ENCODE measurements at places on chromosomes 5 and 9.

DNA sequence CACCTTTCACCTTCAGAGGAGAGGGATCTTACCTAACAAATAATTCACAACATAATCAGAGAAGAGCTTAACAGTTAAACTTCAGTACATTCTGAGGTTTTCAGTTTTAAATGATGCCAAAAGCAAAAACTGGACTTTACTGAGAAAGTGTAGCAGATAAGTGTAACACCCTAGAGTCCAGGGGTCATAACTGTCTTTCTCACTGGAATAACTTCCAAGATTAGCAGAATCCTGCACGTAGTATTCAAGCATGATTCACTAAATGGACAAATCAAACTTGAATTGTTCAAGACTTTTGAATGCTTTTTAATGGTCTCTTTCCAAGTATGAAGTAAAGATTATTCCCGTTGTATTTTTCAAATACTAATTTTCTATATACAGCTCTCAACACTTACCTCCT, 180.1 kb upstream of the NREP start:
- DNase-seq = no peak

- no peak for DNase-seq
These were observed 123.2 kb downstream of the MYO10 start for GRCh38 chr5:16812911-16813310.

DNA sequence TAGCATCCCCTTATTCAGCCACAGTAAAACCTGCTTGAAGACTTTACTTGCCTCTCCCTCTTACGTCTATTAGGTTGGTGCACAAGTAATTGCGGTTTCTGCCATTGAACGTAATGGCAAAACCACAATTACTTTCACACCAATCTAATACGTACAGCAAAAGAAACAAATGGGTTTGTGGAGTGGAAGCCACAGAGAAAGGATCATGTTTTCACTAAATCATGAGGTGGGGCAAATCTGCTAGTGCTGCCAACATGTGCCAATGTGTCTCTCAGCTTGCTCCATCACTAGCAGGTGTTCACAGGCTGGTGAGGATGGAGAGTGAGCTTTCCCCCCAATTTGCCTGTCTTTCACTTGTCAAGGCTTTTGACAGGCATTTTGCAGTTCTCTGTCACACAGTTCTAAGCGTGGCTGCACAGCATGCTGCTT, 15.9 kb downstream of the DMAC1 start:
- no peak for DNase-seq

DNA sequence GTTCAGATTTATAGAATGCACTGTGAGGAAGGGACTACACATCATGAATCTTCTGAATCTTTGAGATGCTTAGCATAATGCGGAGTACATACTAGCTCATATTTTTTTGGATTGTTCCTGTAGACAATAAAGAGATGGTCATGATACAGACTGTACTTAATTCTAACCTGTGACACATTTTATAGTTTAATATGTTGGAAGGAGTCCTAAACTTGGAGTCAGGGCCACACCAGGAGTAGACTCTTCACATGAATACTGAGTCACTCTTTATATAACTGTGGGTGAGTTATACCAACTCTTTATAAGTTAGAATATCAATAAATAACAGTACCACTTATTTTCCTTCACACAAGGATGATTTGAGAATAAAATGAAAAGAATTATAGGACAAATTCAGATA, 16.9 kb downstream of the C9orf85 start:
- DNase-seq = no peak

- no peak for DNase-seq
These were observed 21.9 kb downstream of the MAMDC2 start for GRCh38 chr9:70065572-70065971.

DNA sequence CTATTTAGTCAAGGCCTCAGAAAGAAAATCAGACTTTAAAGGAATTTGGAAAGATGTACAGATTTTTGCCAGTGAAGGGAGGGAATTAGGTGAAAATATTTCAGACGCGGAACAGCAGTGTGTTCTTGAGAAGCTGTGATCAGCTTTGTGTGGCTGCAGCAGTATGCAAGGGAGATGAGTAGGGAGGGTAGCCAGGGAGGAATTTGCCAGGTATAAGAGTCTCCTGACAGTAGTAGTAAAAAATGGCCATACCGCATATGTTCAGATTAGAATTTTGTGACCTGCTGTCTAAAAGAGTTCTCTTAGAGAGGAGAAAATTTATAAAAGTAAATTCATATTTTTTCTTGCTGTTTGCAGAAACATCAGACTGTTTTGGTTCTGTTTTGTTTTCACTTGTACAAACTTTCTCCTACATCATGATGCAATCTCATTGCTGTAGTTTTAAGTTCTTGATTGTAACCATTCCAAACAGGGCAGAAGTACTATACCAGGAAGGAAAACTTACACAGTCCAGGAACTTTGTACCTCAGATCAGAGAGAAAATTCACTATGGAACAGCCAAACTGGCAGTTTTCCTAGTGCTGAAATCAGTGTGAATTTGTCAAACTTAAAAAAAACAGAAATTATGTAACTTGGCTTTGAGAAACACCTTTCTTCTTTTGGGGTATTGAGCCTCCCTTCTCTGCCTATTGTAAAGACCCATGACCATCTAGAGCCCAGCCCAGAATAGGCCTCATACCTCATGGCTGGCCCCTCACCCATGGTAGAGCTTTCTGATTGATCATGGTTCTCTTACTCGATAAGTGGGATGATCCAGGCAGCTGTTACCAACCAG, 78.4 kb upstream of the NR3C1 start:
- no peak for DNase-seq

- no peak for DNase-seq
These were observed 372.3 kb downstream of the ADGRV1 start for GRCh38 chr5:90930756-90931431.

DNA sequence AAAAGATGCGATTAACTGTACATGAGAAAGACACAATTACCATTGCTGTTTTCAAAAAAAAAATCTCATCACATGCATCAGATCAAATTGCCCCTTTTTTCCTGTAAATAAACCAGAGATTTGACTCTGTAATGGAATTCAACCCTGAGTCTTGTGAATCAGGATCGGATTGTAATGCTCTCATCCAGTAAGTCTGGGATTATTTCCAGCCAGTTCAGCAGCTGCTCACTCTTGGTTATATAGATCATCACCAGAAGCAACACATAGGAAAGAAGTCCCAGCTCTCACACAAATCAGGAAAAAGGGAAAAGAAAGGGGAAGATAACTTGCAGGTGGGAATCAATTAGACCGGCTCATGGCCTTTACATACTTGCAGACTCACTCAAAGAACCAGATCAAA, 97.8 kb upstream of the SPOCK1 start:
- no peak for DNase-seq

DNA sequence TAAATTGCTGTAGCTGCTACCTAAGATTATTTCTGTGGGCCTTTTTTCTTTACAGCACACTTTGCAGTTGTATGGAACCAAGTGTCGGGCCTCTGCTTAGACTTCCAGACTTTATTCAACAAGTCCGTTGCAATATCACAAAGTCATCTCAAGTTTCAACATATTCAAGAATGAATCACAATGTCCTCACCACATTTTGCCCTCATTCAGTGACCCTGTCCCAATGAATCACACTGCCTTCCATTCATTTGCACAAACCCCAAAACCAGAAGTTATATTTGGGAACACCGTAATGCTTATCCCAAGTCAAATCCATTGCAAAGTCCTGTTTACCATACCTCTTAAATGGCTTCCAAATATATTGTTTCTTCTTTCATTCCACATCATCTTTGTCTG, 439.6 kb downstream of the CSNK1G3 start:
- no peak for DNase-seq

DNA sequence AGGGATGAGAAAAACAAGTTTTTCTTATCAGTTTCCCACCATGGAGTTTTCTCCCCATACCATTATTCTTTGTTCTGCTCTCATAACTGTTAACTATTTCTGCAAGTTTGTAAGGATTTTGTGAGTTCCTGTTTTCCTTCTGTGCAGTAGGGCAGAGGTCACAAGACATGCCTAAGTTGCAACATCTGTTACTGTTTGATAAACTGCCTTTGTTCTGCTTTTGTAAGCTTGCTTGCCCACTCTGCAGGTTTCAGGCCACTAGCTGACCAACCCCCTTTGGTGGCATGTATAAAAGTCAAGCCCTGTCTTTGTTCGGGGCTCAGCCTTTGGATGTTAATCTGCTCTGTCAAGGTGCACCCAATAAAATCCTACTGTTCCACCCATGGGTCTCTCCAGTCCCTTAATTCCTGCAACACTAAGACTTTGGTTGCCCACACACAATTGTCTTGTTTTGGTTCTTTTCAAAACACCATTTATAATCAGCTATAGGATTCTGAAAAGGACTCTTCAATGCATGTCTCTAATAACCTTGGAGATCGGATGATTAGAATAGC, 545.4 kb downstream of the CDH9 start:
- no peak for DNase-seq

DNA sequence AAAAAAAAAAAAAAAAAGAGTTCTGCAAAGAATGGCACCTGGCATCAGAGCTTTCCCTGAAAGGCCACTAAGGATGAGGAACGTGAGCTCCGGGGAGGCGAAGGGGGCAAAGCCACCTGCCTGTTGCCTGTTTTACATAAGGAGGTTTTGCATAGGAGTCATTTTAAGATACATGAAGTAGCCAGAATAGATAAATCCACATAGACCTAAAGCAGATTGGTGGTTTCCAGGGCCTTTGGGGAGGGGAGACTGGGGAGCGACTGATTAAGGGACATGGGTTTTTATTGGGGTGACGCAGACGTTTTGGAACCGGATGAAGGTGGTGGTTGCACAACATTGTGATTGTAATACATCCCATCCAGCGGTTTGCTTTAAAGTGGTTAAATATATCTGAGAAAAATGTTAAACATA, 7.1 kb downstream of the NEK6 start:
- DNase-seq = no peak

- DNase-seq = no peak
These were observed 12.7 kb upstream of the TMEM174 start for GRCh38 chr5:73160239-73160671.

GRCh38 chr9:114178076-114178475, 22.7 kb downstream of the COL27A1 start:
- DNase-seq = no peak

- no peak for DNase-seq
These were observed 303.6 kb upstream of the NUDT12 start for GRCh38 chr5:103866169-103866568.

- DNase-seq = no peak
These were observed 56.2 kb upstream of the APC start for GRCh38 chr5:112681481-112681908.

- no peak for DNase-seq
These were observed 21.5 kb downstream of the TPPP start for GRCh38 chr5:671459-672328.

DNA sequence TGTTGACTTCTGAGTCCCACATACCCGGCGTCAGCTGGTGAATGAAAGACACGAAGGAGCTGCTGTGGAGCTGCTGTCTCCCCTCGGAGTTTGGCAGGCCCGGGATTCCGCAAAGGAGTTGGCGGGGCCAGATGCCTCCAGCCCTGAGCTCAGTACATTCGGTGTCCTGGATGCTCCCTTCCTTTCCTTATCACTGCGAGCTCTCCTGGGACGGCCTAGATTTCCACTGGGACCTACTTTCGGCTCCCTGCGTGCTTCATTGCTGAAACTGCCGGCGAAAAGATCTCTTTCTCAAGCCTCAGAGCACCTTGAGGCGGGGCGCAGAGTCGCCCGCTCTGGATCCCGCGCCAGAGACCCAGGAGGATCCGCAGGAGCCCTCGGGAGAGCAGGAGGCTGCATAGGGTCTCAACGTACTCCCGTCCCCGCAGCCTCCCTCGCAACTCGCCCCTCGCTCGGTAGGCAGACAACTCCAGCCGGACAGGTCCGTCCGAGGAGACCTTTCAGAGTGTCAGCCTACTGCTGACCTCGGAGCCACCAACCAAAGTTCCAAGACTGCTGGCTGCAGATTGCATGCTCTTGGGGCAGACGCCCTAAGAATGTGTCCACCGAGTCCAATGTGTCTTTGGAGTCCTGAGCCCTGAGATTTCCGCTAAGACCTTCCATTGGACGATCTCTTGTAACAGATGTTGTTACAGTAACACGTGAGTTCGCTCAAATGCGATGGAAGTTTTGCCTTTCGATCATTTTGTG, 6.1 kb downstream of the ANXA2R start:
- no peak for DNase-seq

GRCh38 chr9:106718936-106719335, 144.0 kb upstream of the ZNF462 start:
- no peak for DNase-seq

DNA sequence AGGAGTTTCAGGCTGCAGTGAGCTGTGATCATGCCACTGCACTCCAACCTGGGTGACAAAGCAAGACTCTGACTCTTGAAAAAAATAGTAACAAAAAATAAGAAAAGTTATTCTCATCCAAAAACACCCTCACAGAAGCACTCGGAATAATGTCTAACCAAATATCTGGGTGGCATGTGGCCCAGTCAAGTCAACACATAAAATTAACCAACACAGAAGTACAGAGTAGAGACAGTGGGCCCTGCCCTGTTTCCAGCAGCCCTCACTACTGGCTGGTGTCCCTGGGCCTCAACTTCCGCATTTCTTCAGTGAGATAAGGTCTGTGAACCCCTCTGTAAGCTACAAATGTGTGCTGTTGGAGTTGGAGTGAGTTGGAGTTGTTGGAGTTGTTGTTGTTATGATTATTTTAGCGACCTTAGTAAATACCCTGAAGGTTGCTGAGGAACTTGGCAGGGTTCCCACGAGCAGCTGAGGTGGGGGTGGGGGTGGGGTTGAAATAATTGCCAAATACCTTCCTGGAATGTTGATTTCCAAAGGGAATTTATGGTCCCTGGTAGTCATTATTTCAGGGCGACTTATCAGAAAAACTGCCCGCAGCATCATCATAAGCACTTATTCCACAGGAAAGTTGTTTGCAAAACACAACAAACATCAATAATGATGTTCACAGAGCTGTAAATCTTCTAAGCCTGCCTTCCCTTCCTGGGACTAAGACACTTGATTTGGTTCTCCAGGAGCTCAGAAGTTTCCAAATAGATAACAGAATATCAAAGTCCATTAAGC, 30.2 kb downstream of the C5orf15 start:
- no peak for DNase-seq

DNA sequence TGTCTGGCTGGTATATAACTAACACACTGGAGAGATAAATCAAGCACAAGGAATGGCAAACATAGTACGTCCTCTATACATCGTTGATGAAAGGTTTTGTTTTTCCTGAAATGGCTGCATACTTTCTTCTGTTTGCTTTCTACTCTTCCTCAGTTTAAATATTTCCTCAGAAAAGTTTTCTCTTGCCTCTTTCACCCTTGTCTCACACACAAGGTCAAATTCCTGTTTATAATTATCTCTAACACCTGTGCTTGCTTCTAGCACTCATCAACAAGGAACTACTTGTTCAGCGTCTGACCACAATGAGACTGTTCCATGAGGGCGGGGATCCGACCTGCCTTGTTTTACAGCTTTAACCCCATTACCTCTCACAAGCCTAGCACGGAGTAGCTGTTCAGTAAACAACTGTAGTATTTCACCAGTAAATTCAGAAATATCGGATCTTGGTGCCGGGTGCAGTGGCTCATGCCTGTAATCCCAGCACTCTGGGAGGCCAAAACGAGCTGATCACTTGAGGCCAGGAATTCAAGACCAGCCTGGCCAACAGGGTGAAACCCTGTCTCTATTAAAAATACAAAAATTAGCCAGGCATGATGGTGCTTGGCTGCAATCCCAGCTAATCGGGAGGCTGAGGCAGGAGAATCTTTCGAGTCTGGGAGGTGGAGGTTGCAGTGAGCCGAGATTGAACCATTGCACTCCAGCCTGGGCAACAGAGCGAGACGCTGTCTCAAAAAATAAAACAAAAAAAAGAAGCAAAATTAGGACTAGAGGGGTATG, 37.0 kb downstream of the NR6A1 start:
- no peak for DNase-seq

- DNase-seq = no peak
These were observed 96.4 kb downstream of the COL5A1 start for GRCh38 chr9:134737842-134738580.
